ENCODE measurements at places on chromosomes 1 and 21.

GRCh38 chr21:46037331-46038325, 56.1 kb downstream of the COL6A1 start:
- DNase-seq: no peak

- peak; percentile 96 for DNase-seq
These were observed 29.4 kb downstream of the FRRS1 start for GRCh38 chr1:99737016-99737415.

DNA sequence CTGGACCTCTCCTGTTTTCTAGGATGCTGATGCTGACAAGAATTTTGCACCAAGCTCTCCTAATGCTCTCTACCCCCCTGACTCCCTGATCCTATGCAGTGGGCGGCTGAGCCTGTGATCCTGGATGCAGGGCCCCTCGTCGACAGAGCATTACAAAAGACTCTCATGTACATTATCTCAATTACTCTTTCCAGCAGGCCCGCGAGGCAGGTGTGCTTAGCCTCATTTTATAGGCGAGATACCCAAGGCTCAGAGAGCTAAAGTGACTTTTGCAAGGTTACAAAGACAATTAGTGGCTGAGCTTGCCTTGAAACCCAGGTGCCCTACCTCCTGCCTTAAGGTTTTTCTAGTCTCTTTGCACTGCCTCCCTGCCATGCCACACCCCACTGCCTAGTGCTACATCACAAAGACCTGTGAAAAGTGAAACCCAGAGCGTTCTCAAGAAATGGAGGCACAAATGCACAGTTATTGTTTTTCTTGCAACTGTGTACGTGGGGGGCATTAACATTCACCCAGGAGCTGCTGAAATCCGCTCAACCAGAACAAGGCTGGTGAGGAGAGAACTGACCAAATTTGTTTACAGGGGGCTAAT, 10.0 kb upstream of the C8A start:
- DNase-seq: peak; percentile 61

- peak; percentile 95 for DNase-seq
These were observed 26.4 kb downstream of the FOXO6 start for GRCh38 chr1:41387667-41388091.

DNA sequence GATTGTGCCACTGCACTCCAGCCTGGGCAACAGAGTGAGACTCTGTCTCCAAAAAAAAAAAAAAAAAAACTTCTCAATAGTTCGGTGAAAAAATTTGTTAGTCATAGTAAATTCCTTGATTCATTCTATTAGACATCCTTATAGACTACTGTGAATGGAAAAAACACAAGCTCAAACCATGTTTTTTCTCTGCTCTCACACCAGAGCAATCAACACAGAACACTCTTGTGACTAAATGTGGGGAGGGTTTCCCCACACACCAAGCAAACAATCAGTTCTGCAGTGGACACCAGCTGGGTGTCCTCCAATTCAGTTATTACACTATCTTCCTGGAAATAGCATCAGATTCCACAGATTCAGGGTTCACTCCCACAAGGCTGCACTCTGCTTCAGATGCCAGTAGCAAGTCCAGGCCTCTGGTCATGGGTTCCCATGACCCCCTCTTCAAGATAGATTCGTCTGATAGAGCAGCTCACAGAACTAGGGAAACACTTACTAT, 69.1 kb upstream of the TEKT2 start:
- DNase-seq: no peak

- DNase-seq: no peak
These were observed 76.4 kb downstream of the SPATA46 start for GRCh38 chr1:162300057-162300917.

GRCh38 chr1:94646786-94647555, 105.4 kb upstream of the F3 start:
- no peak for DNase-seq

DNA sequence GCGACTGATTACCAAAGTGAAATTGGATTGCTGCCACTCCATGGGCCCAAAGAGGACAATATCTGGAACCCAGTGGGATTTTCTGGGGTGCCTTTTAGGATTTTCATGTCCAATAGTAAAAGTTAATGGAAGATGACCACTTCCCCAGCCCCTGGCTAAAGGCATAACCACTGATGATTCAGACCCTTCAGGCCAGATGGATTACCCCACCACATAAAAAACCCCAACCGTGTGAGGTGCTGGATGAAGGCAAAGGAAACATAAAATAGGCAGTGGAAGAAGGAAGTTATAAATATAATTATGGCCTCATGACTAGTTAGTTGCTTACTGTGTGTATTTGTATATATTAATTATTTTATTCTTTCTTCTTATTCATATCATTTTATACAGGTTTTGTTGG, 40.2 kb upstream of the IL10 start:
- DNase-seq: no peak

DNA sequence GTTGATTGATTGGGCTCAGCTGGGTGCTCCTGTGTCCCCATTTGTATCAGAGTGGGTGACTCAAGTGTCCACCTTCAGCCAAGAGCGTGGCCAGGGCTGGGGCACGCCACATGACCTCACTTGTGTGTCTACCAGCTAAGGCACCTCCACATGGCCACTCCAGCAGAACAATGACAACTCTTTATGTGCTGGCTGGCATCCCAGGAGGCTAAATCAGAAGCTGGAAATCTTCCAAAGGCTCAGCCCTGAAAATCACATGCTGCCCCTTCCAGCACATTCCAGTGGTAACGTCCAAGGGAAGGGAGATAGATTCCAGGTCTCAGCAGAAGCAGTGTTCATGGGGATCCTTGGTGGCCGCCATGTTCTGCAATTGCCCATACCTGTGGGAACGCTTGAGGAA, 585.5 kb downstream of the AJAP1 start:
- DNase-seq: no peak
